ENCODE measurements at places on chromosomes 12 and 14.

GRCh38 chr12:6774499-6775062 lies 2.3 kb downstream of the LAG3 start:
- DNase-seq = peak; percentile 62

DNA sequence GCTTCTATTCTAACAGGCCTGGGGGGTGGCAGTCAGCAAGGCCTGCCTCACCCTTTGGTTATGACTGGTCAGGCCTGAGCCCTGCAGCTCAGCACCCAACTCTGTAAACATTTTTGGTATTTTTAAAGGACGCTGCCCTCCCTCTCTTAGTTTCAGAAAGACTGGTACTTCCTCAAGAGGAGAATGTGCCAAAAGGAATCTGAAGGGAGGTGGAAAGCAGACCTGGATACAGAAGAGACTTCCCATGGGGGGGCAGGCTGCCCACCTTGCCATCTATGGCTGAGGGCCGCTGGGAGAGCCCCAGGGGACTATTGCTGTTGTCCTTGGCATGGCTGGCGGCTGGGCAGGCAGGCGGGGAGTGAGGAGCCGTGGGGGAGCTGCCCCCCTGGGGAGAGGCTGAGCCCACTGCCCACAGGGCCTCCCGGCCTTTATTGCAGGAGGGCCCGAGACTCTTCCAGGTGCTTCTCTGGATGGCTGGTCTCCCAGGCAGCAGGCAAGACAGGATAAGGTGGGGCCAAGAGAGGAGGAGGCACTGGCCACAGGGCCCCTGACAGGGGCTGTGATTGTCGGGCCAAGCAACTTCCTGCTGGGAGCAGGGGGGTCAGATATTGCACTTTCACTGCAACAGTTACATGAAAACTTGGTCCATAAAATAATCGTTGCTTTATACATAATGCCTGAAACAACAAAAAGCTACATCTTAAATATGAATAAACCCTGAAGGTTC lies 3.5 kb downstream of the ARL6IP4 start:
- DNase-seq = no peak

GRCh38 chr14:55121628-55122439 lies 7.2 kb upstream of the LGALS3 start:
- no peak for DNase-seq

DNA sequence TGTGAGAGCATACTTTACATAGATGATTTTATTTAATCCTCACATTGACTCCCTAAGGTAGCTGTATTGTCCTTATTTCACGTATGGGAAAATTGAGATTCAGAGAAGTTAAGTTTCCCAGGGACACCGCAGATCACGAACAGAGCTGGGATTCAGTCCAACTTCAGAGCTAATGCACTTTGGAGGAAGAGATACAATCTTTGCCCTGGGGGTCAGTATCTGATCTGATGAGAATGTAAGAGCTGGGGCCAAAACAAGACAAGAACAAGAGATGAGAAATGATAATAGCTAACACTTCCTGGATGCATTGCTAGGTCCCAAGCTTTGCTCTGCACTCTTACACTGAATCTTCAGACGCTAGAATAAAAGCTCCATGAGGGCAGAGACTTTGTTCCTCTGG lies 6.0 kb upstream of the CSAD start:
- no peak for DNase-seq

DNA sequence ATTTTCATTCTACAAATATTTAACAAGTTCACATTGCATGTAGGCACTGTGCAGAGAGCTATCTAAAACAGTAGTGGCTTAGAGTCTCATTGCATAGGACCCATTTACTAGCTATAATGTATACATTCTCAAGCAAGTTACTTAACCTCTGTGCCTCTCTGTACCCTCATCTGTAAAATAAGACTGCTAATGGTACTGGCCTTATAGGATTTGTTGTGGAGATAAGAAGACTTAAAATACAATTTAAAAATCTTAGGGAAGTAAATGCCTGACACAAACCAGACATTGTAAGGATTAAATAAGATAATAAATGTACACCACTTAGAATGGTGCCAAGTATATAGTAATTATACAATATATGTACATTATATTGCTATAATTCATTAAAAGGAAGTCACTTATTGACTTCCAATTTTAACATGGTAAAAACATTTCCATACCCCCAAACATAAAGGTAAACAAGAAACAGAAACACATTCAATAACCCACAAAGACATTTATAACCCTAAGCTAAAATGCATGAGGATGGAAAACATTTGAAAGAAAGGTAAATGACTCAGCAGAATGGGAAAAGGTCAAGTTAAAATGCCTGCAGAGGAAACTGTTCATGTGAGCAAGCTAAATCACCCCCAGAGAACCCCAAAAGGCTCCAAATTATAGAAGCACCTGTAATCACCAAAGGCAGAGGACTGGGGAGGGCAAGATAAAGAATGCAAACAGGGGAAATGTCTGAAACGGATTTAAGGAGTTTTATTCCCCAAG lies 30.8 kb downstream of the RPS6KA5 start:
- no peak for DNase-seq

DNA sequence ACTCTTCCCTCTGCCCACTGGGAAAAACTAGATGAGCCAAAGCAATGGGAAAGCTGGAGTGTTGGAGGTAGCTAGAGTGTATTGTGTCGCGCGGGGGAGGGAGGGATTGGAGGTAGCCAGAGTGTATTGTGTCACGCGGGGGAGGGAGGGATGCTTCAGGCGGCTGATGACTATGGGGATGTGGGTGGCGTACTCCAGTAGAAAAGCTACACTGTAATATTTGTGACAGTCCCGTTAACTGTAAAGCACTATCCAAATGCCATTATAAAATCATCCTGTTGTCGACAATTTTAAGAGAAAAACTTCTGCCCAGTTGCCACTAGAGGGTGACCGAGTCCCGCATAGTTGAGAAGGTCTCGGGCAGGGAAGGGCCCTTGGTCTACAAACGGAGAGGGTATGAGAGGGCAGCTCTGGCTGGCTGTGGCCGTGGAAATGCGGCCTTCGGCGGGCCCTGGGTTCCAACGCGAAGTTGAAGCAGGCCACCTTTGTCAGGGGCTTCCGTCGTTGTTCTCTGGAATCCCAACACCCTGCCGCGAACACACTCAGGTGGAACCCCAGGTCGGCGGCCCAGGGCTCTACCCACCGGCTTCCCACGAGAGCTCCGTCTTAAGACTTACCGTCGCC lies 15.1 kb upstream of the PLEK2 start:
- peak; percentile 76 for DNase-seq

GRCh38 chr12:75836533-75836932 lies 195.0 kb downstream of the PHLDA1 start:
- no peak for DNase-seq

DNA sequence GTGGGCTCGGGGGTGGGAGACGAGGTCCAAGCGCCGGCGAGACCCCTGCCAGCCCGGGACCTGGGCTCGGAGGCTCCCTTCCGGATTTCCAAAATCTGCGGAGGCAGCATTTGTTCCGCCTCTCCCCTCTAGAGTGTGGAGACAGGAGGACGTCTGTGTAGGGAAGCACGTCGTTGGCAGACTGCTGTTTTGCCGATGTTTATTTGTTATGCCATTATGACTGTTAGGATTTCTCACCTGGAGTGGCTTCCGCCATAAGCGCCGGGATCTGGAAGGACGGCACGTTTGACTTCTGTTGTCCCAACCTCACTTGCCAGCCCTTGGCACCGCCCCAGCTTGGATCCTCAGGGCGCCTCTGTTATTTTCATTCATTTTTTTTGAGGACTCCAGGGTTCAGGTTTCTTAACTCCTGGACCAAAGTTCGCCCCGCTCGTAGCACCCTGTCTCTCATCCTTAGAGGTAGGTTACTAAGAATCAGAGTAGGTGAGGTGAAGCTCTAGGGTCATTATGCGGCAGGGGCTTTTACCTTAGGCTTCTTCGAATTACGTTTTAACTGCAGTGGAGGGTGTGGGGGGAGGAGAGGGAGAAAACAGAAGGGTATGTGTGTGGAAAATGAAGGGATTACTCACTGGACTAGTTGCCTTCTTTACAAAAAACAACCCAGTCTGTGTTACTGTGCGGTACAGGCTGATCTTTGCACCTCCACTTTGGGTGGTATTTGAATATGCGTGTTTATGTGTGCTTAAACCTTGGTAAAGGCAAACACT lies 547 bp upstream of the PYGL start:
- DNase-seq = no peak

GRCh38 chr14:59511916-59512575 lies 27.7 kb downstream of the JKAMP start:
- no peak for DNase-seq

DNA sequence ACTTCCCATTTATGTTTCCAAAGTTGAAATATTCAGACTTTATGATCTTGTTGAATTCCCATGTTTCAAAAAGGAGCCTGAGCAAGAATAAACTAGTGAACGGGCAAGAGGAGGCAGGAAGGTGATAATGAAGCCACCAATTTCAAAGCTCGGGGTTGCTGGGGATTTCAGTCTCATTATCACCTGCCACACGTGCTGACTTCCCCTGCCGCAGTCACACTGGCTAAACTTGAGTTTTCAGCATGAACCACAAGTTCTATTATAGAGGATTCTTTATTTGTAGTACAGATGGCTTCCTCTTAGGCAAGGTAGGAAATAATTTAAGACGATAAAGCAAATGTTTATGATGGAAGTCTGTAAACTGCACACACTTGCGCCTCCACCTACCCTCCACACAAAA lies 18.1 kb upstream of the DIABLO start:
- DNase-seq = peak; percentile 26

GRCh38 chr12:116759783-116760621 lies 21.9 kb downstream of the RNFT2 start:
- DNase-seq = peak; percentile 2

- no peak for DNase-seq
These were observed 131.6 kb downstream of the ADGRD1 start for GRCh38 chr12:131085125-131085815.

GRCh38 chr12:59085690-59086089 lies 165.4 kb upstream of the LRIG3 start:
- no peak for DNase-seq

GRCh38 chr12:91406920-91407341 lies 224.3 kb upstream of the DCN start:
- no peak for DNase-seq

- no peak for DNase-seq
These were observed 129.8 kb upstream of the CPM start for GRCh38 chr12:69062621-69063237.

DNA sequence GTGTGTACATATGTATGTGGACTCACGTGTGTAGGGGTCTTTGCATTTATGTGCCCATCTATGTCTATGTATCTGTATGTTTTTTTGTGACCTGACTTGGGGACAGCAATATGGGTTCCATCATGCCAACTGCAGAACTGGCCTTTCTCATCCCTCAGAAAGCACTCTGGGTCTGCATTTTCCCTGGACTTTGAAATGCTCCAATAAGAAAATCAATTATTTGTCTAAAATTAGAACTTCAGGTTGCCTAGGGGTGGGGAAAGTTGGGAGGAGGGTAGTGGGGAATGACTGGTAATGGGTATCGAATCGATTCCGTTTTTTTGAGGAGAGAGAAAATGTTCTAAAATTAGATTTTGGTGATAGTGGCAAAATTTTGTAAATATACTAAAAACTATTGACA lies 140.8 kb upstream of the NOS1 start:
- DNase-seq = no peak

DNA sequence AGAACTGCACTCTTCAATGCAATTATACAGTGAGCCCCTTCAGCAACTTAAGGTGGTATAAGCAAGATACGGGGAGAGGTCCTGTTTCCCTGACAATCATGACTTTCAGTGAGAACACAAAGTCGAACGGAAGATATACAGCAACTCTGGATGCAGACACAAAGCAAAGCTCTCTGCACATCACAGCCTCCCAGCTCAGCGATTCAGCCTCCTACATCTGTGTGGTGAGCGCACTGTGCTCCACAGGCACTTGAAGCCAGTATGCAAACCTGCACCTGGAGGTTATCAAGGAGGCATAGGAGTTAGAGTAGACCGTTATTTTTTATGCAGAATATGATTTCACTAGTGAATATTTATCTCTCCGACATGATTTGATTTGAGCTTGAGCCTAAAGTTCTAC lies 152.2 kb upstream of the OR4E1 start:
- no peak for DNase-seq

- no peak for DNase-seq
These were observed 91.0 kb upstream of the DIO3 start for GRCh38 chr14:101470266-101470665.

GRCh38 chr12:79451978-79452377 lies 238.8 kb downstream of the PAWR start:
- no peak for DNase-seq

GRCh38 chr14:70896981-70897380 lies 10.3 kb upstream of the PCNX1 start:
- DNase-seq = no peak

DNA sequence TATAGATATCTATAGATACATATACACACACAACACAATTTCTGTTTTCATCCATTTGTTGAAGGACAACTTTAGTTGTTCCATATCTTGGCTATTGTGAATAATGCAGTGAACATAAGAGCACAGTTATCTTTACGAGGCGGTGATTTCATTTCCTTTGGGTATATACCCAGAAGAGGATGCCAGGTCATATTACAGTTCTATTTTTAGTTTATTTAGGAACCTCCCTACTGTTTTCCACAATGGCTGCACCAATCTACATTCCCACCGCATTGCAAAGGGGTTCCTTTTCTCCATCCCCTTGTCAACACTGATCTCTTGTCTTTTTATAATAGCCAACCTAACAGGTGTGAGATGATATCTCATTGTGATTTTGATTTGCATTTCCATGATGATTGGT lies 143.4 kb upstream of the ARHGAP5 start:
- no peak for DNase-seq

All from CD4-positive, alpha-beta T cell treated with Interleukin-15 for 4 hours (primary cell).